DMS79 (cell line): ENCODE measurements at places on chromosomes 3 and 15.

GRCh38 chr3:157465741-157466140 lies 29.1 kb downstream of the PTX3 start:
- no peak for DNase-seq

- no peak for DNase-seq
These were observed 23.5 kb upstream of the ATP10A start for GRCh38 chr15:25886498-25887140.

GRCh38 chr3:40869939-40870338 lies 329.4 kb upstream of the CTNNB1 start:
- no peak for DNase-seq

DNA sequence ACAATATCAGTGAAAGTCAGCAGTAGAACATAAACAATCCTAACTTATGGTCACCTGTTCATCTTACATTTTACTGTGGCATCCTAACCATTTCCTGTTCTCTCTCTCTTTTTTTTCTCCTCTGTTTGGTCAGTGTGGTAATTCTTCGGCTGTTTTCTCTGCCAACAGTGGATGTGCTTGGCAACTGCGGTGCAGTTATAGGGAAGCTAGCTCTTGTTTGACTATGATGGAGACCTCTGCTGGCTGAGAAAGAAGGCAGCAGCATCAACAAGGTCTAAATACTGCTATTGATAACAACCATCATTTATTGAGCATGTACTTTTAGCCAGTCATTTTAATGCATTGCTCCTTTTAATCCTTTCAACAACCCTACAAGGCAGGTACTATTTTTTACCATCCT lies 723 bp upstream of the DRD3 start:
- DNase-seq: no peak

DNA sequence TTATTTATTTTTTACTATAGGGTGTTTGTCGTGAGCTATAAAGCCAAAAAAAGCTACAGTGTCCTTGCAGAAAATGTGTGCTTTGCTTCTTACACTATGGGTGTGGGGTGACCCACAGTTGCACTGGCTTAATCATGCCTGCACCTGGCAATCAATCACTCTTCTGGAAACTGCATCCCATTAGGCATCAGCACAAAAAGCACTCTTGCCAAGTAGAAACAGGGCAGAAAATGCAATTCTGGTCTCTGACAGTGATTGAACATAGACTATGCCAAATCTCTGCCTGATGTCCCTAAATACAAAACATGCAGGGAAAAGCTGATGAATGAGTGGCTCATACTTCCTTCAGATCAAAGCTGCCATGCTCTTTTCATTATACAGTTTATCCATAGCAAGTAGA lies 30.4 kb upstream of the PLAAT1 start:
- DNase-seq: no peak

GRCh38 chr3:46463120-46463867 lies 1.4 kb downstream of the LTF start:
- no peak for DNase-seq

GRCh38 chr15:73753250-73754130 lies at the start of gene INSYN1:
Gene INSYN1, minus strand, starts transcription at chr15:73753351. Its CDS starts 2,221 bp downstream, at chr15:73751130.
- DNase-seq: no peak

DNA sequence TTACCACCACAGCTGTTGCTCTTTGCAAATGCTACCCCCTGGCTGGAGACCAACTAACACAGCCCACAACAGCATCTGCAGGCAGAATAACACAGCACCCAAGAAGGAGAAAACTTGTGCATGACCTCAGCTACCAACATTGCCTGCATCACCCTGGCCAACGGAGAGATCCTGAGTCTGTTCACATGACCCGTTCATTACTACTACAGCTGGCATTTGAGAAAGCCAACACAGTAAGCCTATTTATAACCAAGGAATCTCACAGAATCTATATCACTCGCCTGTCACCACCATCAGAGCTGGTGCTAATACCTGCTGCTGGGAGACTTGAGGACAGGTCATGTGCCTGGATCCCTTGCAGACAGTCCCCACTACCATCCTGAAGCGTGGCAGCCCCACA lies 215.2 kb downstream of the POLQ start:
- DNase-seq: no peak

DNA sequence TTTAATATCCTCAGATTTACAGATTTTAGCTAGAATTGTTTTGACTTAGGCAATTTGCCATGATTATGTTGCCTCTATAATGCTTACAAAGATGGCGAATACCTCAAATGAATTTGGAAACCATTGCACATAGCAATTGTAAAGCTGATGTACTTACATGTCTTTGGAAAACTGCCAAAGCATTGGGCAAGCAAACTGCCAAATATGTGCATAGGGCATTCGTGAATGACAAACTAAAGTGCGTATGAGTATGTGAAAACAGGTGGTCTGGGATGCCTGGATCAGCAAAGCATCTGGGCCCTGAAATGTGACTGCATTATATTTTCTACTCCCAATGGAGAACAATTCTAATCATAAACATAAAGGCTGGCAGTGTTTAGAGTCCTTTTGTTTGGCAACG lies 445.3 kb upstream of the ROBO1 start:
- DNase-seq: no peak

- no peak for DNase-seq
These were observed 567.0 kb upstream of the RGMA start for GRCh38 chr15:93656041-93656440.

- no peak for DNase-seq
These were observed 11.0 kb upstream of the PLXNA1 start for GRCh38 chr3:126971891-126972351.

- DNase-seq: no peak
These were observed 72.3 kb upstream of the ZNF280D start for GRCh38 chr15:56805466-56806147.

DNA sequence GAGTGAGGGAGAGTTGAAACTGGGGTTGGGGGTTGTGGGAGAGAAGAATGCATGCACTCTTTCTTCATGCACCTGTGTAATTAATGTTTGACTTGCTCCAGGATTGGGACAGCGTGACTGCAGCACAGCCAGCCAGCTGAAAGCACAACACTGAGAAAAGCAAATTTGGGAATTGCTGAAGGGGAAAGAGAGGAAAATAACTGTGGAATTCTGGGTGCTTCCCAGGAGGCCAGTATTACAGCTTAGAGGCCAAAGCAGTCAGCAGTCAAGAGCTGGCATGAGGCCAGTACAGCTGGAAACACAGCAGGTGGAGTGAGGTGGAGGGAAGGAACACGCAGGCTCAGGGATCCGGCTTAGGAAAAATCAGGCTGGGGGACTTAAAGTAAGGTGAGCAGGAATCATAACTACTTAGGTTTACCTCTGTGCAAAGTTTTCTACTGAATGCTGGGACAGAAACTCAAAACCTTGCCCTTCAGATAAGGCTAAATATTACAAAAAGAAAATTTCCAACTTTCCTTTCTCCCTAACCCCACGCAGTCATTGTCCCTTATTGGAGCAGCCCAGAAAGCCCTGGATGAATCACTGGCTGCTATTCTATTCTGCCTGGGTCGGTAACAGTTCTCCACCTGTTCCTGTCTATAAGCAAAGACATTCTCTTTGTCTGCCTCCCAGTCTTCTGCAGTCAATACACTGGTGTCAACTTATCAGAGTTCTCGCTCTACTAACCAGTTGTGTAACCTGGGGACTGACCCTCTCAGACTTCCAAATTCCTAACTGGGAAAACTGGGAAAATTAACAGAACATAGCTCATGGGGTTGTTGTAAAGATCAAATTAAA lies 167.2 kb downstream of the MAGI1 start:
- no peak for DNase-seq

DNA sequence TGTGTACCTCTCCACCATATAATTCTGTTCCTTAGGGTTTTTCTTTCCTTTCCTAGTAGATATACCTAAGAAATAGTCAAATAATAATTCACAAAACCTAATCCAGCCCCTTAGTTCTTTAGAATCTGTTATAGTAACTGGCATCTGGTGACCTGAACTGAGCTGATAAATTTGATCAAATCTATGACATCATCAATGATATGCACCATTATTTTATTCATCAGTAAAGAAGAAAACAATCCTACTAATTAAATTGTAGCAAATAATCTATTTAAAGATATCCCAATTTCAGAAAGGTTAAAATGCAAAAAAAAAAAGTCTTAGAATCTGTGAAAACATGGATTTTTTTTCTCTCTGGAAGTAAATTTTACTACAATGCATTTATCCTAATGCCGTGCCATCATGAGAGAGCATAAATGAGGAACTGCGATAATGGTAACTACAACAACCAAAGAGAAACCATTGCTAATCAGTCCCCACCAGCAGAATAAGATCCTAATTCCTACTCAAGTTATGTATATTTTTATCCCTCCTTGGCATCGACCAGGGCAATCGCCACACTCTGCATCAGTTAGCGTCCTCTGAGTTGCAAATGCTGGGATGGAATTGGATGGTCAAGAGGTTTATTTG lies 6.6 kb upstream of the MNS1 start:
- DNase-seq: no peak

- DNase-seq: no peak
These were observed 6.9 kb downstream of the ABTB1 start for GRCh38 chr3:127679534-127680145.

DNA sequence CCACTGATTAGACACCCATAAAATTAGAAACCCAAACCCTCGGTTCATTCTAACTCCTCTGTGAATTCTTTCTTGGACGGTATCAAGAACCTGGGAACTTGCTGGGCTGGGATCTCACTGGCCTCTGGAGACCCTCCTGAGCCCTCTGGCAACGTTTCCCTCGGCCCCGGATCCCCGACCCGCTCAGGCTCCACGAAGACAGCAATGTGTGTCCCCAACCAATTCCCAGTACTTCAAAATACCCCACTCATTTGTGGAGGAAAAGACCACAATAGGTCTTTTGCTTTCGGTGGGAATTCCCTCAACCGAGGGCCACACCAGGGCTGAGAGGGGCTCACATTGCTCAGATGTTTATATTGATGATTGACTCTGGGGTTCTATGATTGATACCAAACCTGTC lies 117.9 kb upstream of the PRR20G start:
- no peak for DNase-seq

DNA sequence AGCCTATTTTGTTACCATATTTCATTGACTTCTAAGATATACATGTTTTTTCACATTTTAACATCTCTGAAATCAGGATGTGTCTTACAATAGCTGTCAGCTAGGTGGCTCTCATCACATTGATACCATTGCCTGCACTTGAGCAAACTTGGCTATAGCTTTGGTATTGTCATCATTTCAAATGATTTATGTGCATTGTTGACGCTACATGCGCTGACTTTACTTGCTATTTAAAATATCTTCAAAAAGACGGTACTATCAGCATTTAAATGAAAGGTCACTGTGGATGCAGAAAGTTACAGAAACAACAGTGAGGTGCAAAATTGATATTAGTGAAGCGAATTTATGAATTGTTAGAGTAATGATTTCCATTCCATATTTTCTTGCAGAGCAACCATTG lies 54.0 kb upstream of the ABHD2 start:
- no peak for DNase-seq

- DNase-seq: no peak
These were observed 10.6 kb upstream of the WNT7A start for GRCh38 chr3:13890377-13891016.

DNA sequence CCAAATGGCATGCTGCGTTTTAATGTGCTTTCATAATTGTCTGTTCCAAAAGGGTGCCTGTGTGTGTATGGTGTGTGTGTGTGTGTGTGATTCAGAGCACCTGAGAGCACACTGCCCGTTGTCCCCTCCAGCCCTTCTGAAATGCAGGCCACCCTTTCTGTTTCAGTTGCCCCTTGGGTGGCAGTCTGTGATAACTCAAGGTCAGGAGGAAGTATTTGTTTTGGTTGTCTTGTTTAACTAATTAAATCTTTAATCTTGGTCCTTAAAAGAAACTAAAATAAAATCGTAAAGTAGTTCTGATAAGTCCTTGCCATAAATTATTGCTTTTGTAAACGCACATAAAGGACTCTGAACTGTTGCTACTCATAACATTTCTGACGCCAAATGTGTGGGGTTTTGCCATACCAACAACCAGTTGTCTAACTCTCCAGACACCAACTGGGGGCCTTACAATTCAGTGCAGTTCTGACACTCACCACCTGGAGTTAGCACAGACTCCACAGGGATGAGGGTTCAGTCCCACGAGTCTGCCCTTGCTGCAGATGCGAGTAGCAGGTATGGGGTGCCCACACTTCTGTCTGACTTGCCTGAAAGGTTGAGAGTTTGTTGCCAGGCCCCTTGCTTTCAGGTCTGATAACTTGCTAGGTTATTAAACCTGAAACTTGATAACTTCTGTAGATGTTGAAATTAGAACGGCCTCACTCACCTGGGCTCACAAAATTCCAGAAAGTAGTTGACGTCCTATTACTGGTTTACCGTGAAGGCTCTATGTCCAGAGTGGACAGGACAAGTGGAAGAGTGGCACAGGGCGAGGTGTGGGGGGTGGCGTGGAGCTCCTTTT lies 157.3 kb downstream of the IGF1R start:
- no peak for DNase-seq

GRCh38 chr3:133368371-133369067 lies 31.3 kb upstream of the BFSP2 start:
- DNase-seq: no peak

DNA sequence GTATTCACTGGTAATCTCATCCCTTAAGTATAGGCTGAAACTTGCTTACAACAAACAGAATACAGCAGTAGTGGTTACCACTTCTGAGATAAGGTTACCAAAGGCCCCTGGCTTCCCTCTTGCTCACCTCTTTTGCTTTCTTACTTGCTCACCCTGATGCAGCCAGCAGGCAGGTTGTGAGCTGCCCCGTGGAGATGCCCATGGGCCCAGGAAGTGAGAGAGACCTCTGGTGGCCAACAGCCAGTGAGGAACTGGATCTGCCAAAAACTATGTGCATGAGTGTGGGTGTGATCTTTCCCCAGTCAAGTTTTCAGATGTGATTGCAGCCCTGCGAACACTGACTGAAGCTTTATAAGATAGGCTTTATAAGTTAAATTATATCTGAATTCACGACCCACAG lies 48.7 kb downstream of the NMNAT3 start:
- DNase-seq: no peak

- DNase-seq: no peak
These were observed 51.2 kb upstream of the SAMMSON start for GRCh38 chr3:69948246-69948862.

DNA sequence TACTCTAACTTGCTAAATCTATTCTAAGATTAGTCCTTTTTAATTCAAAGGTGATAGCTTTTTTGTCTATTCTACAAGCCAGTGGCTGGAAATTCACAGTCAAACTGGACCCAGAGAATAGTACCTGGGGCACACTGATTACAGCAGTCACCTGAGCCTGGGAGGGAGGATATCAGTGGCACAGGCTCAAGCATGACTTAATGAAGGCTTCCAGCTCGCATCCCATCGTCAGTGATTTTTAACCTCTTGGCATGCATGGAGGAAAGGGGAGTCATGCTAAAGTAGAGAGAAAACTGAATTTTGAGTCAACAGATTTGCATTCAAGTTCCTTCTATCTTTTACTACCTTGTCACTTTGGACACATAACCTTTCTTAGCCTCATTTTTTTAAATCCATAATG lies 24.8 kb downstream of the GOLIM4 start:
- no peak for DNase-seq
